Tibial nerve (tissue), 4 donors: ENCODE measurements at places on chromosomes 13 and 19.

- no peak for DNase-seq
- no peak overlapping the region for H3K4me3 ChIP-seq
- H3K27ac ChIP-seq, result no peak overlapping the region
- H3K4me1 ChIP-seq, result no peaks in the 10 kb centered on the region
- peaks cover 65% of the 10 kb centered on the region for H3K36me3 ChIP-seq
These were observed 59.8 kb downstream of the GGACT start for GRCh38 chr13:100528820-100529219.

GRCh38 chr19:42030645-42031440, 36.8 kb upstream of the ATP1A3 start:
- H3K27ac ChIP-seq, result no peak overlapping the region
- no peak overlapping the region for H3K4me3 ChIP-seq
- DNase-seq, result no peak
- H3K4me1 ChIP-seq, result no peaks in the 10 kb centered on the region

DNA sequence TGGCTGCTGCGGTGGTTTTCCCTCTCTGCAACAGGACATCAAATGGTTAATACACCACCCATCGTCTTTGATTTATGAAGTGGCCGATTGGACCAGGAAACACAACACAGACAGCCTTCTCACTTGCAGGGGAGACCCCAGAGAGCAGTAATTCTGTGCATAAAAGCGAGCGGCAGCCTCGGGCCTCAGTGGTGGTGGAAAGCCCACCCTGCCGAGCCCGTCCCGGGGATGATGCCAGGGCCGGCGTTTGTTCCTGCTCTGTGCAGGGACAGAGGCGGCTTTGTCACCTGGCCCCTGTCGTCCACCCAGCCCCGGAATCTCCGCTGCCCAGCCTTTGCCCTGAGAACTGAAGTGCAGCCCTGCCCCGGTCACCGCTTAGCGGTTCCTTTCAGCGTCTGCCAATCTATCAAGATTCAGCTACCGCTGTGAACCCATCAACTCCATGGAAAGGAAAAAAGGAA, 184.4 kb downstream of the TSHZ3 start:
- no peaks in the 10 kb centered on the region for H3K36me3 ChIP-seq
- H3K4me1 ChIP-seq, result no peaks in the 10 kb centered on the region
- no peak overlapping the region for H3K4me3 ChIP-seq
- DNase-seq, result no peak
- no peak overlapping the region for H3K27ac ChIP-seq
- peaks cover 3% of the 10 kb centered on the region for H3K27me3 ChIP-seq

GRCh38 chr19:48632692-48633147, 4.5 kb downstream of the DBP start:
- no peak overlapping the region for H3K4me3 ChIP-seq
- no peaks in the 10 kb centered on the region for H3K27me3 ChIP-seq
- H3K36me3 ChIP-seq, result no peaks in the 10 kb centered on the region
- DNase-seq, result no peak

DNA sequence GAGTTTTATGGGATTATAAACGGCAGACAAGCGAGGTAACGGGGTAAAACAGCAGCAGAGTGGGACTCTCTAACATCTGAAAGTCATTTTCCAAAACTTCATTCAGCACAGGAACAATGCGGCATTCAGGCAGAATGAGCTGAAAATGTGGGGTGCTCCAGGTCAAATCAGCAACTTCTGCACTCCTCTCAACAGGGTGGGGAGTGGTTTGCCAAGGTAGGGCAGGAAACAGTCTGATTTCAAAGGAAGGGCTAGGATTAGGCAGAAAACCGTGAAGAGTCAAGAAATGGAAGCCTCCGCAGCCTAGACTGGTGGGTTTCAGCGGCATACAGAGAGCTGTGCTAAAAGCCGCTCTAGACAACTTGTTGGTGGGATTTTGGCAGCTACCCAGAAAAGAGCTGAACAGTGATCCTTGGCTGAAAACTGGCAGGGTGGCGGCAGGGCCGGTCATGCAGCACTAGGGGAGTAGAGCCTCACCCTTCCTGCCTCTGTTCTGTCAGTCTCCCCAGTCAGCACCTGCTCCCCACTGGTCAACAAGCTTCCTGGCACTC, 154.2 kb upstream of the KLF12 start:
- H3K4me3 ChIP-seq, result peak overlapping the region; percentile 20
- H3K27me3 ChIP-seq, result no peaks in the 10 kb centered on the region
- H3K27ac ChIP-seq, result peak overlapping the region; percentile 31
- no peaks in the 10 kb centered on the region for H3K4me1 ChIP-seq
- no peak for DNase-seq

DNA sequence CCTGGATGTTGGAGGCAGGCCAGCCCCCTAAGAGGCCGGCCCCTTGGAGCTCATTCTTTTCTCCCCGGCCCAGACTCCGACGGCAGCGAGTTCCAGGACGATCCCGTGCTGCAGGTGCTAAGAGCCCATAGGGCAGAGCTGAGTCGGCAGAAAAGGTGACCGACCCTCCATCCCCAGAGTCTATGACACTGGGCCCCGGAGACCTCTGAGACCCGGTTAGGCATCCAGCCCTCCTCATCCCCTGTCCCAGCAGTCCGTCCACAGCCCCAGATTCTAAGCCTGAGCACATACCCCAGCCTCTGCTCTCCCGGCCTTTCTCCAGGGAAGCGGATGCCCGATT, 7.3 kb upstream of the ARHGAP33 start:
- peaks cover 68% of the 10 kb centered on the region for H3K36me3 ChIP-seq
- no peak overlapping the region for H3K27ac ChIP-seq
- DNase-seq, result no peak
- H3K4me3 ChIP-seq, result no peak overlapping the region
- no peaks in the 10 kb centered on the region for H3K4me1 ChIP-seq
